ENCODE measurements at places on chromosomes 3 and 15. TPM values are rescaled to one million over a fixed set of nuclear protein-coding genes. Genes with fewer than 3 reads are reported as not detected.

DNA sequence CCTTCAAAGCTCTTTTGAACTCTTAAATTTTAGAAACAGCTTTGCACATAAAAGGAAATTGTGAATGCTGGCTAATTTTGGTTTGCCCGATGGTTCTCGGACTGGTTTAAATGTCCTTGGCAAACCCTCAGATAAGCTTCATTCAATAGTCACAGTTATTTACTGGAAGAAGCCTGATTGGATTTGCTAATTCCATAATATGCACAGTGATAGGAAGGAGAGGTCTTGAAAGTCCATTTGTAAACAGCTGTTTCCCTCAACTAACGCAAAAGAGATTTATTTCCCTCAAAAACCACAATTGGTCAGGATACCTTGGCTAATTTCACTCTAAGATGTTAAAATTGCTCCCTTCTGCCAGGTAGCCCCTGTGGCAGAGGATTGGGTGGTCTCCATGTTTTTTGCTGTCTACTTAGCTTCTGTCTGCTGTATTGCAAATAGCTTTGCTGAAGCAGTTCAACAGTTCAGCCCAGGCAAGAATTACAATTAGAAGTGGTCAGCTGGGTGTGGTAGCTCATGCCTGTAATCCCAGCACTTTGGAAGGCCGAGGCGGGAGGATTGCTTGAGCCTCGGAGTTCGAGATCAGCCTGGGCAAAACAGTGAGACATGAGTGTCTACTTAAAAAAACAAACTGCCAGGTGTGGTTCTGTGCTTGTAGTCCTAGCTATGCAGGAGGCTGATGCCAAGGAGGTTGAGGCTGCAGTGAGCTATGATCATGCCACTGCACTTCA is 30.6 kb upstream of the PROK2 start:
- DNase-seq, result no peak

- DNase-seq, result no peak
Measured at GRCh38 chr15:41862515-41863116, 24.0 kb downstream of the PLA2G4B start.

GRCh38 chr3:64318001-64318400 is 92.7 kb upstream of the PRICKLE2 start:
- DNase-seq, result no peak

The CFAP92 gene
- 0.26 TPM for total RNA-seq

GRCh38 chr3:162998205-162998604 is 1501.6 kb downstream of the OTOL1 start:
- no peak for DNase-seq

DNA sequence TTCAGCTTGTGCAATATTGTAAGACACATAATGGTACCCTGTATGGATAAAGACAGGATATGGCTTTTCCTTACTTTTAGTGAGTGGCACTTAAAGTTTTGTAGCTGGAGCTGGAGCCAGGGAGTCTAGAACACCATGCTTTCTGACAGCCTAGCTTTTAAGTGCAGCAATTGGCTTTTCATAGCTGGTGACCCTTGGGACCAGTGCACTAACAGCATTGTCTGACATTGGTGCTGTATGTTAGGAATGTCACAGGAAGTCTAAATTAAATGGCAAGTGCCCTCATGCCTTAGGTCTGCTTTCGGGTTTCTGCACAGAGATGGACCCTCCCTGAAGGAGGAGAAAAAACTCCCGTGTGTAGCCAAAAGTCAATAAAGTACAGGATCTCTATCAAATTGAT is 628.2 kb downstream of the NR2F2 start:
- DNase-seq, result no peak

The GOLGA6B gene
- total RNA-seq, result not detected

The FLNB gene
- 155 TPM for total RNA-seq
